GM20000 (cell line): ENCODE measurements at places on chromosomes 2 and 18.

GRCh38 chr2:165718610-165719210, 75.3 kb downstream of the GALNT3 start:
- DNase-seq: no peak

DNA sequence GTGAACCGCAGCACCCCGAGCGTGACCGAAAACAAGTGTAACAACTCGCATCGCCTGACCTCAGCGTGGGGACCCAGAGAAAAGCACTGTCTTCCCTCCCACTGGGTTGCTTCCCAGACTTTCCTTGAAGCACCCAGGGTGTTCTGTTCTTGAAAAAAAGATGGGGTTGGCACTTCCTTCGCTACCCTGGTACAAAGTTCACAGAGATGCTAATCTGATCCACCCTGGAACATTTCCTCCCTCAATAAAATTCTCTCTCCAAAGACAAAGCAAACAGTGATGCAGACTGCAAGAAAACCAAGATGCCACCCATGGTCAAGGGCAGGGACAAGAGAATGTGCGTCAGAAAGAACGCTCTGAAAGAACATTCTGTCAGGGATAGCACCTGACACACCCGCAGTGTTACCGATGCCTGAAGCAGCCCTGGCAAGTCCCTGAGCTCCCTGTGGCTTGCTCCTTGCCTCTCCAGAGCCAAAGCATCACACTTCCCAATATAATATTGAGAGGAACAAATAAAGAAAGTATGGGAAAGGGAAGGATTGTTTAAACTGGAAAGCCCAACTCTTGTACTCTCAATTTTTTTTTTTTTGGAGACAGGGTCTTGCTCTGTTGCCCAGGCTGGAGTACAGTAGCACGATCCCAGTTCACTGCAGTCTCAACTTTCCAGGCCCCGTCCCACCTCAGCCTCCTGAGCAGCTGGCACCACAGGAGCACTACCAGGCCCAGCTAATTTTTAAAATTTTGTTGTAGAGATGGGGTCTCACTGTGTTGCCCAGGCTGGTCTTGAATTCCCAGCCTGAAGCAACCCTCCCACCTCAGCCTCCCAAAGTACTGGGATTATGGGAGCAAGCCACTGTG, 70.7 kb downstream of the TBC1D8 start:
- no peak for DNase-seq

GRCh38 chr2:98703738-98704137, 27.2 kb downstream of the MGAT4A start:
- no peak for DNase-seq

- peak; percentile 66 for DNase-seq
These were observed 18.5 kb upstream of the EML6 start for GRCh38 chr2:54704688-54705605.

DNA sequence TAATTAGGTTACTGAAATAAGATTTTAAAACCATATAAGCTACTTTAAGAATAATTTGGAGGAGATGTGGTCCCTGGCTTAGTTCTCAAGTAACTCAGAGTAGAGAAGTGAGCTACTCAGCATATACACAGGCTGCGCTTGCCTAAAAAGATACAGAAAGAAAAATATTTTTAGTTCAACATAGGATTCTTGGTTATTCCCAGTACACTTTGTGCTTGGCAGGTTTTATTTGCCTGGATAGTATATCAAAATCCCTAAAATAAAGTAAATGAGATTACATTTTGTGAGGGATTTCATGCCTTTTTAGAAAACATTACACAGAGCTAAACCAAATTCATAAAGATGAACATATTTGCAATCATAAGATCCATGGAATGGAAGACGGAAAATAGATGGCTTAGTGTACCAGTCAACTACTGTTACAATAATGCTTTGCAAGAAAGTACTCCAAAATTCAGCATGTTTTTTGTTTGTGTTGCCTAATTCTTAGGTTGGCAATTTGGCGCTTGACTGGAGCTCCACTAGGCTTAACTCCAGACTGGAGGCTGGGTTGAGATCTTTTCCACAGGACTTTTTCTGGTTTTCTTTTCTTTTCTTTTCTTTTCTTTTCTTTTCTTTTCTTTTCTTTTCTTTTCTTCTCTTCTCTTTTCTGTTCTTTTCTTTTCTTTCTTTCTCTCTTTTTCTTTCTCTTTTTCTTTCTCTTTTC, 600.5 kb upstream of the SYT4 start:
- no peak for DNase-seq

GRCh38 chr2:207282916-207283315, 117.2 kb upstream of the KLF7 start:
- no peak for DNase-seq

DNA sequence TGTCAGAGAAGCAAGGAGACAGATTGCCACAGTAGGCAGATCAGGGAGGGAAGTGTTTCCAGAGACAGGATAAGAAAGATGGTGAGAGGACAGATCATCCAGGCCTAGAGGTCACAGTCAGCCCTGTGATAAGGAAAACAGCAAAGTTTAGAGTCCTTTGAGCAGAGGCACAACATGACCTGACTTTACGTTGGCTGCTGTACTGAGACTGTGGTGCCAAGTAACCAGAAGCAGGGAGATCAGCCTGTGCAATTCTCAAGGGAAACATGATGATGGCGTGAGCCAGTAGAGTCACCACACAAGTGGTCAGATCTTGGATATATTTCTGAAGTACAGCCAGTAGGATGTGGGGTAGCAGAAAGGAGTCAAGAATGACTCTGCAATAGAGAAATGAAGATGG, 43.7 kb downstream of the SMC6 start:
- no peak for DNase-seq

GRCh38 chr18:53147472-53147871, 807.5 kb downstream of the DCC start:
- DNase-seq: no peak
